NCI-H2171 treated with DMSO at 0.1 percent for 48 hours (cell line): ENCODE measurements at places on chromosomes 3 and 15.

DNA sequence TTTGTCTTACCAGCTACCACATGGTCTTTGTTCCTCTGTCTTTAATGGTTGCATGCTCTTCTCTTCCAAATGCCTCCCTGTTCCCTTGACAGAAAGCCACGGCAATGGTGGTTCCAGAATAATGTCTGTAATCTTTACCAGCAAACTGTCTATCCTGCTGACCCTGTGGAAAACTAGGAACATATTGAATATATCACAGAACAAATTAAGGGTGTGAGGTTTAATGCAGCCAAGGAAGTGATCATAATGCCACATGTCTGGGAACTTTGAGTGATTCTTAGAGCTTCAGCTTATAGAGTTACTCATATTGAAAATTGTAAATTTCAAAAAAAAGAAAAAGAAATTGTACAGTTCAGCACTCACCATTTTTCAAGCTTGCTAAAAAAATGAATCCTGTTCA is 282.9 kb upstream of the RARB start:
- DNase-seq: no peak

- no peak for DNase-seq
Observed at GRCh38 chr3:152319256-152319655, 50.5 kb downstream of the MBNL1 start.

GRCh38 chr3:57981483-57982087 is 26.6 kb upstream of the FLNB start:
- no peak for DNase-seq

DNA sequence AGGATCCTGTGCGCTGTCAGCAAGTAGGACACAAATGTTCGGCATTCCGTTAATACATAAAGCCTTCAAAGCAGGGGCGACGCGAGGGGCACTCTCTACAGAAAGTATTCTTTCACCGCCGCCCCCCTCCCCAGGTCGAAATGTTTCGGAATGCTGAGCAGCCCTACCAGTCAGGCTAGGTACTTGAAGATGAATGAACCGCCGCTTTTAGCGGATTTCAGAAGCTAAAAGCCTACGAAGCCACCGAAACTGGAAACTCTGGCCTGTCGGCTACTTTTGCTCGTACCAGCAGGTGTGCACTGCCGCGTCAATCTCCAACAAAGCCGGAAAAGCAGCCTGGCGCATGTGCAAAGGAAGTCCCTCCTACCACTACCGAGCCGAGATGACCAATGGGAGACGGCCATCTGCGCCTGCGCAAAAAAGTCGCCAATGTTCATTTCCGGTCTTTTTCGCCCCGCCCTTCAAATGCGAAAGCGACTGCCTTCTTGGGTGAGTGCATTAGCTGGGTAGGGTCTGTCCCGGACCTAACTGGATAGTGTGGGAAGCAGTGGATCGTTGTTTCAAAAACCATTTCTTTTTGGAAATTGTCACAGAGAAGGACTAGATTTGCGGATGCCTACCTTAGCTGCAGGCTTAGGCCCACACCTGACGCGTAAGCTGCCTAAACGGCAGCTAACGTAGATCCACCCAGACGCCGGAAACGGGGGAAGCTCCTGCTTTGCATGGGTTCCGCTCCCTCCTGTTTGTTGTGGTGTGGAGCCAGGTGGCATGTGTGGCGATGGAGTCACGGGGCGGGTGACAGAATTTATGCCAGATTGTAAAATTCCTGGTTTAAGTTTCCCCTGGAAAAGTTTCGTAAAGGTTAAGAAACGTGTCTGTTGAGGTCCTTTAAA is at the start of gene WDR5B:
Gene WDR5B, minus strand, starts transcription at position 301 of the 893 bp plus-strand sequence. CDS start 534 bp downstream, outside the sequence.
- no peak for DNase-seq
